Dermis microvascular lymphatic vessel endothelial cell (primary cell): ENCODE measurements at places on chromosomes 1 and 21. TPM values are rescaled to one million over a fixed set of nuclear protein-coding genes. Genes with fewer than 3 reads are reported as not detected.

The HSD3B2 gene
- not detected in 2 replicates for total RNA-seq

The KRTAP25-1 gene
- not detected in 2 replicates for total RNA-seq

The ZYG11B gene
- total RNA-seq = 29.5 and 30.8 TPM in 2 replicates

The THEM5 gene
- not detected in 2 replicates for total RNA-seq

The OLIG2 gene
- not detected in 2 replicates for total RNA-seq

The ELF3 gene
- under 0.01 and 0.13 TPM in 2 replicates for total RNA-seq

The RCAN3 gene
- total RNA-seq = 2.4 and 2.5 TPM in 2 replicates

The TNFRSF8 gene
- under 0.01 TPM in 1 of 2 replicates, not detected in the other for total RNA-seq

The HENMT1 gene
- 0.90 and 2.4 TPM in 2 replicates for total RNA-seq

The UBE2U gene
- 0.13 TPM in 1 of 2 replicates, not detected in the other for total RNA-seq

The GUCA2A gene
- total RNA-seq = not detected in 2 replicates

The ALX3 gene
- not detected in 2 replicates for total RNA-seq

The FAM72D gene
- total RNA-seq = 0.89 and 1.4 TPM in 2 replicates

The ACTRT2 gene
- total RNA-seq = not detected in 2 replicates

The CRYAA gene
- total RNA-seq = not detected in 2 replicates

The RHOC gene
- total RNA-seq = 559 and 569 TPM in 2 replicates

The RGS8 gene
- not detected in 2 replicates for total RNA-seq

The GSTM5 gene
- 0.25 TPM in 1 of 2 replicates, not detected in the other for total RNA-seq

The LEMD1 gene
- total RNA-seq = 0.26 TPM in 1 of 2 replicates, not detected in the other

The SETSIP gene
- 0.25 and 0.26 TPM in 2 replicates for total RNA-seq

The FAM72C gene
- 0.38 and 0.39 TPM in 2 replicates for total RNA-seq

The CA6 gene
- total RNA-seq = not detected in 2 replicates

The SLC35F3 gene
- total RNA-seq = not detected in 2 replicates

The MNDA gene
- not detected in 2 replicates for total RNA-seq

The PAPPA2 gene
- under 0.01 TPM in 2 replicates for total RNA-seq

The LINGO4 gene
- total RNA-seq = not detected in 2 replicates

The CYP4A22 gene
- total RNA-seq = not detected in 2 replicates

The SPRR1B gene
- total RNA-seq = not detected in 2 replicates

The TSNAX gene
- 26.7 and 28.2 TPM in 2 replicates for total RNA-seq

The ACP6 gene
- total RNA-seq = 2.4 and 3.5 TPM in 2 replicates

The FMN2 gene
- total RNA-seq = under 0.01 TPM in 1 of 2 replicates, not detected in the other

The GBP2 gene
- total RNA-seq = 13.7 and 56.0 TPM in 2 replicates

The PARK7 gene
- total RNA-seq = 201 and 202 TPM in 2 replicates
